ENCODE measurements at places on chromosomes 7 and 10.
A peak's percentile ranks its signal among the peaks of the same experiment; 100 is the strongest.

DNA sequence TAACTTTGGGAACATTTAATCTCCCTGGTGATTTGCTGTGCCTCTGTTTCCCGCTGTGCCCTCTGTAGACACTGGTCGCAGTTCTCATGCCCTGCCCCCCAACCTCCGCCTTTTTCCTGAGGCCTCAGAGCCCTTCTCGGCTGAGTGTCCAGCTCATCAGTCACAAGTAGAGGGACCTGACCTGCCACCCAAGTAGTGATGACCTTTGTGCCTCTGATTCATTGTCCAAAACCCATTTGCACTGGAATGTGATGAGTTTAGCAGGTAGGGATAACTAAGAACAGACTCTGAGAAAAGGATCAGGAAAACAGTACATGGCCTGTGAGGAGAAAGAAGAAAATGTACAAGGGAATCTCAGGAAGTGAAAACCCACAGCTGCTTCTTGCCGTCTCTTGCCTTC lies 58.8 kb downstream of the LANCL2 start:
- no peak for ATAC-seq

DNA sequence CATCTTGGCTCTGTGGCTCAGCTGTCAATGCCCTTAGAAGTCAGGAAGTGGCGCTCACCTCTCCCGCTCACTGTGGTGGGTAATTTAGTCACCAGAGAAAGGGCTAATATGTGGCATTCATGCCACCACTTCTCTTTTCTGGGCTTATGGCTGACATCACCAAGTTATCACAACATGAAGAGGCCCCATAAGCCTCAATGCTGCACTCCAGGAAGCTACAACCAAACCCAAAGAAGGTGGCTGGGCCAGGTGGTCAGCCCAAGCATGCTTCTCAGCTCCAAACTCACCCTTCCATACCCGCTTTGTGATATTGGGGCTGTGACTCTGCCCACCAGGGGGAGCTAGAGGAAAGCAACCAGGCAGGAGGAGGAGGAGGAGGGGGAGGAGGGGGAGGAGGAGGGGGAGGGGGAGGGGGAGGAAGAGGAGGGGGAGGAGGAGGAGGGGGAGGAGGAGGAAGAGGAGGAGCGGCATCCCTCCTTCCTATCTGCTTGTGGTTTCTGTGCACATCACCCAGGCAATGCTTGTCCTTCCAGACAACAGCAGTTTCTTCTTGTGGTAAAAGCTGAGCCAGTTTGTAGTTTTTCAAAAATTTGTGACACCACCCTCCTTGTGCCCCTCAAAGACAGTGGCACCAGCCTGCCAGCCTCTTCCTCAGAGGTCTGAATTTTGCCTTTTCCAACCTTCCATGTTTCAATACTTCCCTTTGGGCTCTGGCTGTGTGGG lies 42.1 kb downstream of the CYP26A1 start:
- ATAC-seq = peak; percentile 57

DNA sequence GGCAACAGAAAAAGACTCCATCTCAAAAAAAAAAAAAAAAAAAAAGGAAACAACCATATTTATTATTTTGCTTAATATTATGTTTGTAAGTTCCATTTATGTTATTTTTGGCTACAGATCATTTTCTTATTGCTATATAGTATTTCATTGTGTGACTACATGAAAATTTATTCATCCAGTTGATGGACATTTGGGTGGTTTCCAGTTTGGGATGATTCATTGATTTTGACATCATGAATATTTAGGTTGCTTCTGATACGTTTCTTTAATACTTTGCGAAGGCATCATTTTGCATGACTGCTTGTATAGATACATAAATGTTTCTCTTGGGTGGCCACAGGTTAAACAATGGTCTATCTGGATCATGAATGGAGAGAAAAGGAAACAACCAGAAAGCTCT lies 2.0 kb upstream of the NPSR1 start:
- ATAC-seq = no peak

DNA sequence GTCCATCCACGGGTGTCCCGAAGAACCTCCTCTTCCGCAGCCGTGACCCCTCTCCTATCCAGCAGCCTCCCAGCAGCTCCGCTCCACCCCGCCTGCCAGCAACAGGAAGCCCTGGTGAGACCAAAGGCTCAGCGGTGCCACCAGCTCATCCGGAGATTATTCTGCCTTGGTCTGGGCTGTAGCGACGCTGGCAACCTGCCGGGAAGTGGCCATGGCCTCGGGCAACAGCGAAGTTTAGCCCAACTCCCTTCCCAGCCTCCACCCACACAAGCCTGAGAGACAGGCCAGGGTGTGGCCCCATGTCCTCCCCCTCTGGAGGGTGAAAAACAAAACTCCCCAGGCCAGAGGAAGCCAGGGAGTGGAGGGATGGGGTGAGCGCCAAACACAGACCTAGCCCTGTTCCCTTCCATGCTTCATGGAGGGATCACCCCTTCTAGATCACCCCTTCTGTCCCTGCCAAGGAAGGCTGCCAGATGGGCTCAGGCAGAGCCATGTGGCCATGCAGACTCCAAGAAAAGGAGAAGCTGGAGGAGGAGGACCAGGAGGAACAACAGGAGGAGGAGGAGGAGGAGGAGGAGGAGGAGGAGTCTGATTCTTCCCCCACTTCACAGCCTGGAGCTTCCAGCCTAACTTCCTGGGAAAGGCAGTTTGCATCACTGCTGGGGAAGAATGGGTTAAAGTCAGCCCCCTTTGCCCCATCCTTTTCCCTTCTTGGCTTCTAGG lies 918 bp downstream of the CALHM2 start:
- ATAC-seq = peak; percentile 45

- ATAC-seq = no peak
These were observed 87.6 kb downstream of the CARD11 start for GRCh38 chr7:2956076-2956475.

- ATAC-seq = no peak
These were observed 217.5 kb downstream of the SDK1 start for GRCh38 chr7:3518546-3518945.

GRCh38 chr10:77082601-77083252 lies 554.9 kb downstream of the KCNMA1 start:
- no peak for ATAC-seq

DNA sequence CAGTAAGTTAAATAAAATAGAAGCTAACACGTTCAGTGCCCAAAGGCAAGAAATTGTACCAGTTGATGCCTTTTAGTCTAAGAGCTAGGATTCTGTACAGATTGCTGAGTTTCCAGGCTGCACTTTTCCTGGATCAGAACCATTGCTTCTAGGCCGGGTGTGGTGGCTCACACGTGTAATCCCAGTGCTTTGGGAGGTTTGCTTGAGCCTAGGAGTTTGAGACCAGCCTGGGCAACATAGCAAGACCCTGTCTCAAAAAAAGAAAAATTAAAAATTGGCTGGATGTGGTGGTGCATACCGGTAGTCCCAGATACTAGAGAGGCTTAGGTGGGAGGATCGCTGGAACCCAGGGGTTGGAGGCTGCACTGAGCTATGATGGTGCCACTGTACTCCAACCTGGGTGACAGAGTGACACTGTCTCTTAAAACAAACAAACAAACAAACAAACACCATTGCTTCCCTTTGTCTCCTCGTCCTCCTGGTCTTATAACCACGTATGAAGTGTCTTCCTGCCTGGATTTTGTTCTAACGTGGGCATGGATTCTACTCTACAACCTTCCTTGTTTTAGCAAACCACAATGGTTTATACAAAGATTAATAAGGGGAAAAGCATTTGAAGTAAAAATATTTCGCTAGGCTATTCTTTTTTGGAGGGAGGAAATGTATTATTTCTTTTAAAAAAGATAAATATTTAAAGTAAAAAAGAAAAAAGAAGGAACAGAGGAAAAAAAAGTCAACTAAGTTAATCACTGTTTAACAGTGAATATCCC lies 9.7 kb upstream of the CCNY start:
- ATAC-seq = no peak

- ATAC-seq = no peak
These were observed 44.7 kb upstream of the TMEM229A start for GRCh38 chr7:124077546-124077945.

- no peak for ATAC-seq
These were observed 1.3 kb upstream of the GET4 start for GRCh38 chr7:875051-875450.

DNA sequence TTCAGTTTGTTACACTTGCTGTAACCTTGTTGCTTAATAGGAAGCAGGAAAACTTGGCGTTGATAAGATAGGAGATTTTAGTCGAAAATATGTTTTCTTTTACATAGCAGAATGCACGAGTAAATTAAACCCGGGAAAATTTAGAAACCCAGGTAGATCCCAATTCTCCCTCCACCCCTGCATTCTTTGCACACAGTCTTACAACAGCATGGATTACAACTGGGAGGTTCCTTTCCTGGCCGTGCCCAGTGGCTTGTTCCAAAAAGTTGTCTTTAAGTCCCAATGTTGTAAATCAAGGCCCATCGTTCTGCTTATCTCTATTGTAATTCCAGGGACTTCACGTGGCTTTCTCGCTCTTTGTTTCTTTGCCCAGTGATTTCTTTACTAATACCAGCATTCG lies 1.1 kb upstream of the DPY19L1 start:
- ATAC-seq = no peak

DNA sequence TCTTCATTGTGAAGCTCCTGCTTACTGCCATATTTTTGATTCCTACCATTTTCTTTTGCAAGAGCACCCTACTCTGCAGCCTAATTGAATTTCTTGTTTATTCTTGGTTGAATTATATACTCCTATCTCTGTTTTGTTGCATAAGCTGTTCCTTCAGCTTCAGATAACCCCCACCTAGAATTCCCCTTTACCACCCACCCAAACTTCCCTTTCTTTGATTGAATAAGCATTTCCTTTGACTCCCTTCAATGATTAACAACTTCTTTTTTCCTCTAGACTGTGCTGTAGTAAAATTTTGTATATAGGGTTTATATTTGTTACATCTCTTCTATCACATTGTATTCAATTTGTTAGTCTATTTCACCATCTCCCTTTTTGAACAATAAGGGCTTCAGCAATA lies 168.1 kb downstream of the GPR37 start:
- no peak for ATAC-seq

- peak; percentile 99 for ATAC-seq
These were observed 74.1 kb downstream of the TACC2 start for GRCh38 chr10:122062831-122063674.

- peak; percentile 48 for ATAC-seq
These were observed 98.3 kb downstream of the KCNMA1 start for GRCh38 chr10:77539147-77539935.

DNA sequence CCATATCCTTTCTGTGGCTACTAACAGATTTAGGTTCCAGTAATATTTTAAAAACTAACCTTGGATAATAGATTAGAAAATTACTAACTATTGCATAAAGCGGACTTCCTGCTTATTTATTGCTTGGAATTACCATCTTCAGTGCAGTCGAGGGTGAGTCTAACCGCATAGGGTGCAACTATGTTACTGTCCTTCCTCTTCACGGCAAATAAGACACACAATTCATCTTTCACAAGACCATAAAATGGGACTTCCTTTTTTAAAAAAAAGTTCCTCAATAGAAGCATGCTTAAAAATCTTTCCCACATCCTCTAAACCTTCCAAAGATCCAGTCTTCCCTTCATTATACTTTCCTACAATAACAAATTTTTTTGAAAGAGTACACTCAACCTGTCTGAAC lies 2.1 kb downstream of the SLC25A40 start:
- ATAC-seq = no peak

DNA sequence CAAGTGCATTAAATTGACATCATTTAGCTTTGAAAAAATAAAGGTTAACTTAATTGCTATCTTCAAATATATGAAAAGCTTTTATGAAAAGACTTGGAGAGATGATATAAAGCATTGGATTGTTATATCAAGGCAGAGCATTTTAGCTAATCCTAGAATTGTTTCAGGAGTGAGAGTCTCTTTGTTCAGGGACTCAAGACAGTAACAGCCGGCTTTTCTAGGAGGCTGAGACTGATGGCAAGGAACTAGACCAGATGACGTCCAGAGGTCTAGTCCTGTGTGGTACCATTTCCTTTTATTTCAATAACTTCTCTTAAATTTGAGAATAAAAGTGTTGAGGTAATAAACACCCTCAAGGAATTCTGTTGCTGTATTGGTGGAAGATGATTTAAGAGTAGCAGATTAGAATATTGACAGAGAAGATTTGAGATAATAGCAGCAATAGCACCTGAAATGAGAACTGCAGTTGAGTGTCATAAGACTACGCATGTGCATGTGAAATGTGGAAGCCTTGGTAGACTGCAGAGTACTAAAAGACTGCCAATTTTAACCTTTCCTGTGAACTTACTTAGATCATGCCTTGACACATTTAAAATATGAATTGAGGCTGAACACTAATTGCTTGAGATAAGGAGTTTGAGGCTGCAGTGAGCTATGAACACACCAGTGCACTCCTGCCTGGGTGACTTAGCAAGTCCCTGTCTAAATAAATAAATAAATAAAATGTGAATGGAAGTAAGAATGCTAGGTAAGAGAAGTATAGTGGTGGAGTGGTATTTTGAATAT lies 79.6 kb downstream of the ZNRF2 start:
- no peak for ATAC-seq

DNA sequence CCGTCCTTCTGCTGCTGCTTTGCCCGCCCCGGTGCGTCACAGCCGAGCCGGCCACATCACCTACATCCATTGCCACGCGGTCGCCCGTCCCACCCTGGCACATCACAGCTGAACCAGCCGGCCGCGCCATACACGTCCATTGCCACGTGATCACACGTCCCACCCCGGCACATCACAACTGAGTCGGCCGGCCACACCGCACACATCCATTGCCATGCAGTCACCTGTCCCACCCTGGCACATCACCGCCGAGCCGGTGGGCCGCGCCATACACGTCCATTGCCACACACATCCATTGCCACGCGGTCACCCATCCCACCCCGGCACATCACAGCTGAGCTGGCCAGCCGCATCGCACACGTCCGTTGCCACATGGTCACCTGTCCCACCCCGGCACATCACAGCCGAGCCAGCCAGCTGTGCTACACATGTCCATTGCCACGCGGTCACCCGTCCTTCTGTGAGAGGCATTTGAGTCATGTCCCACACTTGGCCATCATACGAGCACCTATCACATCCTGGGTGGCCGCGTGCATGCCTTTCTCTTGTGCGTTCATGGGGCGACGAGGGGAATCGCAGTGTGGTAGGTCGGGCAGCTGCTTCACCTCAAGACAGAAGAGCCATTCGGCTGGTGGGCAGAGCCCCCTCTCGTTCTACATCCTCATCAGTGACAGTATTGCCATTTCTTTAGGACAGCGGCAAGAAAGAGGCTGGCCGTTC lies 58.6 kb downstream of the JAKMIP3 start:
- no peak for ATAC-seq

DNA sequence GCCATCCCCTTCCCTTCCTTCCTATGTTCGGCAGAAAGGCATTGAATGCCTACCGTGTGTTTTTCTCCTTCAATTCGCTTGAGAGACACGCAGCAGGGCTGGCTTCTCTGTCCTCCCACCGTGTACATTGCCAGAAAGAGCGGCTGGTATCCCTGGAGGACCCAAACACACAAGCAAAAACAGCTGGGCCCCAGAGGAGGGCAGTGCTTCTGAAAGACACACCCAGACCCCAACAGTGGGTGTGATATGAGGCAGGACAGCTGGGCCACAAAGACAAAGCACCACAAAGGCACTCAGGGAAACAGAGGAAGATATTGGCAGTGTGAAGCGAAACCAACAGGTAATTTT lies 133.1 kb upstream of the SH2B2 start:
- ATAC-seq = no peak

DNA sequence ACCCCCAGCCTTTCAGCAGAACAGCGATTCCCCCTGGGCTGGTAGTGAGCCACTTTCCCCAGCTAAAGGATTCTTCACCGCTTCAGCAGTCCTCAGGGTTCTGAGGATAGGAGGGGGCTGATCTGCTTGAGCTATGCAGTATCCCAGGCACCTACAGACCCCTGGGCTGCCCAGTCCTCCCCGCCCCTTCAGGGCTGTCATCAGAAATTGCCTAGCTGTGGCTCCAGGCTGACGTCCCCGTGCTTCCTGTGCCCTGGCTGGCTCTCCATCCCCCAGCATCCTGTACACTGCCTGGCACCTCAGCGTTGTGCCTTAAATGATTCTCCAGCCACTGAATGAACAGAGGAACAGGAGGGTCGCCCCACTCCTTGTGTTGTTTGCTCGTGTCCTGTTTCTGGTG lies 38.4 kb upstream of the CDH23 start:
- ATAC-seq = no peak
